ENCODE measurements at places on chromosomes 11 and 22. TPM values are rescaled to one million over a fixed set of nuclear protein-coding genes. Genes with fewer than 3 reads are reported as not detected.

ARHGAP8 gene
- polyA plus RNA-seq = 16.2 TPM

GRCh38 chr11:65183201-65183891 is 1.6 kb downstream of the CAPN1 start:
- peak; percentile 76 for DNase-seq

- DNase-seq = no peak
These were observed 7.6 kb downstream of the DLG2 start for GRCh38 chr11:85619499-85619898.

DNA sequence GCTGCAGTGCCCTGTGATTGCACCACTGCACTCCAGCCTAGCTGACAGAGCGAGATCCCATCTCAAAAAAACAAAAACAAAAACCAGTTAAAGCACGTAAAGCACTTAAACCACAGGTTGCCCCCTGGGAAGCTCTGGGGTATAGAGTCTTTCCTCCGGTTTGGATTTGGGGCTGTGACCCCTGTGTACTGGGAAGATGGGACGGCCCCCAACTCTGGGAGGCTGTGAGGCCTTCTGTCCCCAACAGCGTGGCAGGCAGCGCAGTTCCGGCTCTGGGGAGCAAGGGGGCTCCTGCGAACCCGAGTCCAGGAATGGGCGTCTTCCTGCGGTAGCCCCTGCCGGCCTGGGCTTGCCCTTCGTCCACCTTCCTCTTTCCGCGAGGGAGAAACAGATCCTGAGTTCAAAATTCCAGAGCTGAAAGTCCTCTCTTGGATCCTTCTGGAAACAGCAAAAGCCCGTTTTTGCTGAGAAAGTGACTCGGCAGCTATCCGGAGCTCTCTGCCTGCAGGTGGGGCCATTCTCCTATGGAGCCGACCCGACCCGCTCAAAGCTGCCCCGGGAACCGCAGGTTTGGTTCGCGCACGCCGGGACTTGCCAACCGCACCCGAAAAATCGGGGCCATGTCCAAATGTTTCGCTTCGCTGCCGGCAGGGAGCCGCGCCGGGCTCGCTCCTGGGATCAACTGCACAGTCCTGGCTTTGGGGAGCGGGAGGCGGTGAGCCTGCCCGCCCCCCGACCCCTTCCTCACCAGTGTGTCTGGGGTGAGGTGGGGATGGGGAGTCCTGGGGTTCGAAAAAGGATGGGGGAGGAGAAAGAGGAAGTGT is 36.3 kb upstream of the POLA2 start:
- DNase-seq = peak; percentile 73

DNA sequence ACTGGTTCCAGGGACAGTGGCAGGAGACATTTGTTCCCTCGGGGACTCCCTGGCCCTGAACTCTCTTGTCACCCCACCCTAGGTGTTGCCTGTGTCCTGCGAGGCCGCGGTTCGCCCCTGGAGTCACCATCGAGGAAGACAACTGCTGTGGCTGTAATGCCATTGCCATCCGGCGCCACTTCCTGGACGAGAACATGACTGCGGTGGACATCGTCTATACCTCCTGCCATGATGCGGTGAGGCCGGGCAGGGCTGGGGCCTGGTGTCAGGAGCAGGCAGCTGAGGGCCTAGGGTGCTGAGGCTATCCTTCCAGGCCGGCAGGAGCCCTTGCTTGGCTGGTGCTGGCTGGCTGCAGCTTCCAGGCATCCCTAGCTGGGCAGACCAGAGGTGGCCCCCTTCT is 17.7 kb upstream of the MYRF start:
- DNase-seq = no peak

DNA sequence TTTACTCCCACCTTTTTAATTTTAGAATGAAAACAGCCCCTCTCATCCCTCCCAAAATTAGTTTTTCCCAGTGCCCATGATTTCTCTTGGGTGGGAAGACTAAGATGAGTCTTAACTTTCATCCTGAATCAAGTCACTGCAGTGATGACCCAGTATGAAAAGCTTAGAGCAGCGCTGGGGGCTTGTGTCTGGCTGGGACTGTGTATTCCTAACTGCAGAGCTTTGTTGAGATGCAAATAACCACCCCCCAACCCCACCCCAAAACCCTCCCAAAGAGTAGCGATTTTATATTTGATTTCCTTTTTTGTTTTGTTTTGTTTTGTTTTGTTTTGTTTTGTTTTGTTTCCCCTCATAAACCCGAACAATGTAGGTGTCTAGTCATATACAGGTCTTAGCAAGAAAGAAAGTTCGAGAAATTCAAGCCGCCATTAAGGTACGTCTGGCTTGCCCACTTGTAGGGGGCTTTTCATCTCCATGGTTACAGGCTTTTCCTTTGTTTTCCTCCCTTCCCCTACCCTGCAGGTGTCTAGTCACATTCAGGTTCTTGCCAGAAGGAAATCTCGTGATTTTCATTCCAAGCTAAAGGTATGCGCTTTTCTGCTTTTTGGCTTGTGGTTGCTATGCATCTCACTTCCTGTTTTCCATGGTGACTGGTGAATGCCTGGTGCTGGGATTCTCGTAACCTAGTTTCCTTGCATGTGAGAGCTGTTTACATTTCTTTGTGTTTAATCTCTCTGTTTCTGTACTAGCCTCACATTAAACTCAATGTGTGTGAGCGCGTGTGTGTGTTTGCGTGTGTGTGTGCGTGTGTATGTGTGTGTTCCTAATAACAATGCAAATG is 144.6 kb upstream of the RASSF10 start:
- peak; percentile 73 for DNase-seq
